Activated CD4-positive, alpha-beta memory T cell treated with anti-CD3 and anti-CD28 coated beads for 36 hours (primary cell): ENCODE measurements at places on chromosomes 4 and X. TPM values are rescaled to one million over a fixed set of nuclear protein-coding genes. Genes with fewer than 3 reads are reported as not detected.

DNA sequence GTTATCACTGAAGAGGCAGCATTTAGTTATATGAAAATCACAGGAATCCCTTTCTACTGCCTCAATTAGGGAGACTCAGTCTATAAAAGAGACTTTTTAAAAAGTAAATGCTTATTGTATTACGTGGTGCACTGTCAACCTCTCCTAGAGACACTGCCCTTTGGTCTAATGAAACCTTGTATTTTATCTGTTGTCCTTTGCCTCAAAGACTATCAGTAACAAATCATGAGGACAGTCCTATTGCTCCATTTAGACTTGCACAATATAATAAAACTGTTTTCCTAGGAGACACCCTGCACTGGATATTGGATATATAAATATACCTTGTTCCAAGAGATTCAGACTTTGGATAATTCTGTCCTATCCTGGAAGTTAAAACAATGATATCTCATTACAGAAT, 34.2 kb downstream of the VCX3A start:
- no peak for DNase-seq

DNA sequence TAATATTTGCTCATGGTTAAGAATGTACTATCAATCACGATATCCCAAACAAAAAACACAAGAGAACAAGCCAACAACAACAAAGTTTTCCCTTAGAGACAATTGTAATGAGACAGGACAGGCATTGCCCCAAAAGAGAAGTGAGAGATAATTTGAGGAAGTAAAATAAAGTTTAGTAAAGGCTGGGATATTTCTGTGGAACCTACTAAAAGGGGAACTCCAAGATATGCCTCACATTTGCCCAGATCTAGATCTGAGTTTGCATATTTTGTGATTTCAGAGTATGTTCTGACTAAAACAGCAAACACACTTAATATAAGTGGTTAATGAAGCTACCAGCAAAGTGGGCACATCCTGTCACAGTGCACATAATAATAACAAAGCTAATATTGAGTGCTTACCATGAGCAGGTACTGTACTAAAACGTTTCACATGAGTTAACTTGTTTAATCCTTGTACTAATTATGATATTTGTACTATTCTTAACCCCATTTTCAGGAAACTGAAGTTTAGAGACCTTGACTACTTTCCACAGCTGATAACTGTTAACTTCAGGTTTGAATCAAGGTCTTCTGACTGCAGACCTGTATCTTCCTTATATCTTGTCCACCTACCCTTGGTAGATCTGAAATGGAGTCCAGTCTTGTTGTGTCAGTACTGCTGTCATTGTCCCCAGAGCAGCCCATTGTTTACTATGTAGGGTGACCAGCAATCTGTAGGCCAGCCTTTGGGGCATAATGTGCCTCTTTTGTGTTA, 26.0 kb upstream of the BMP2K start:
- DNase-seq: no peak

DNA sequence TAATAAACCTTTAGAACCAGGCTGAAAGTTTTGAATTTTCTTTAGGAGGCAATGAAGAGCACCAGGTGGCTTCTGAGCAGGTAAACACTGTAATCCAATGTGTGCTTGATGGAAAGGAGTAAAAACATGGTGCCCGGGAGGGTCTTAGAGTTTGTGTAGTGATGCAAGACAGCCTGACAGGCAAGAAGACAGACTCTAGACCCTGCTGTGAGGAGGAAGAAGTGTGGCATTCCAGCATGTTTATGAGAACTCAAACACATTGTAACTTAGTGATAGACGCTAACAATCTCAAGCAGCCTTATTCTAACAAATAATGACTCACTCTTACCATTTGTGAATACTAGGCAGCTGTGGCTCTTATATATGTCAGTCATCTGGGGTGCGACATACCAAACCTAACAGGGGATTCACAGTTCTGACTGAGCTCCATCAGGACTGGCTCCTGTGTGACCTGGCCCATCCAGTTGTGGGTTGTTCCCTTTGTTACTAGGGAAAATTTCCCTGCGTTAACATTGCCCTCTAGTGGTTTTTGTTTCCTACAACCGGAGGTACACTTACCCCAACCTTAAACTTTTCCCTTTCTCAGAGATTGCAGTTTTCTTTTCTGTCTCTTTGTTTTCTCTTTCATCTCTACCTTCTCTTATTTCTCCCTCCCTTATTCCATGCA, 53.8 kb downstream of the VSIG4 start:
- DNase-seq: peak; percentile 64

- peak; percentile 9 for DNase-seq
Observed at GRCh38 chrX:68018248-68019203, 414.8 kb downstream of the OPHN1 start.

DNA sequence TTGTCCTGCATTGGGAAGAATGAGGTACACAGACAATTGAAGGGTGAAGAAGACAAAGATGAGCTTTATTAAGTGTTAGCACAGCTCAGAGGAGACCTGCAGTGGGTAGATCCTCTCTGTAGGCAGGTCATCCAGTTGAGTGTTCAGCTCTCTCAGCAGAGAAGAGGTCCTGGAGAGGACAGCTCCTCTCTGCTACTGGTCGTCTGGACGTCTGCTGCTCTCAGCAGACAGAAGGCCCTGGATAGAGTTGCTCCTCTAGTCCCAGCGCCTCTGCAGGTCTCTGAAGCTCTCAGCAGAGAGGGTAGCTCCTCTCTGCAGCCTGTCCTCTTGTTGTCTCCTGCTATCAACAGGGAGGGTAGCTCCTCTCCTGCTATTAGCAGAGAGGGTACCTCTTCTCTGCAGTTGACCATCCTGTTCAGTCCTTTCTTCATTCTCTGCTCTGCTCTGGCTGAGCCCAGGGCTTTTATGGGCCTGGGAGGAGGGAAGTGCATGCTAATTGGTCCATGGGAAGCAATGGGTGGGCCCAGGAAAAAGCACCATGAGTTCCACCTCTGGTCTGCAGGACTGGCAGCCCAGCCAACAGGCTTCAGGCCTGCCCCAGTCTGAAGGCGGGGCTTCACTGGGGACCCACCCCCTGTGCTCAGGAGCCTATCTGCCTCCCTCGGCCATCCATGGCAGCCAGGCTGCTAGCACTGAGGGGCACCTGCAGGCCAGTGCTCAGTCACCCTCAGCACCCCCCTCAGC, 54.1 kb upstream of the IBSP start:
- no peak for DNase-seq

- no peak for DNase-seq
Observed at GRCh38 chr4:182265881-182266280, 22.7 kb downstream of the TENM3 start.

DNA sequence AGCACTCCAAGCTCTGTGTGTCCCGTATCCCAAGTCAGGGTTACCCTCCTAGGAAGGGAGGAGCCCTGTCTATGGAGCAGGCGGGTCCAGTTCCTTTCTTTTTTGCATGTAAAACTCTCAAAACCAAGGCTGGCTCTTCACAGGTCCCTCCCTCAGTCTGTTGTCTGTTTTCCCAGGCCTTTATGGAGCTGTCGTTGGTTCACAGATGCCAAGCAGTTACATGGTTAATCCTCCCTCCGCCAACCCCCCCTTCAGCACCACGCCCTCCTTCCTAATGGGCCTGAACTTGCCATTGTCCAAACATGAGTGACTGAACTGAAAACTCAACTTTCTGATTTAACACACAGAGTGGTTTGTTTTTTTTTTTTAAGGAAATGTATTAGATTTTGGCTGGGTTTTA, 148.3 kb downstream of the STOX2 start:
- no peak for DNase-seq

DNA sequence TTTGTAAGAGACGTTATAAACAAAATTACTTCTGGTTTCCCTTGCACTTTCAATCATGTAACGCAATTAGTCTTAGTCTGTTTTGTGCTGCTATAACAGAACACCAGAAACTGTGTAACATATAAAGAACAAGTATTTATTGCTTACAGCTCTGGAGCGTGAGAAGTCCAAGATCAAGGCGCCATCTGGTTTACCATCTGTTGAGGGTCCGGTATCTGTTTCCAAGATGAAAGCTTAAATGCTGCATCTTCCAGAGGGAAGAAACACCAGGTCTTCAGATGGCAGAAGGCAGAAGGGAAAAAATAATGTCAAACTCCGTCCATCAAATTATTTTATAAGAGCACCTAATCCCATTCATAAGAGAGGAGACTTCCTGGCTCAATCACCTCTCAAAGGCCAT, 474.1 kb downstream of the PDGFC start:
- DNase-seq: no peak

DNA sequence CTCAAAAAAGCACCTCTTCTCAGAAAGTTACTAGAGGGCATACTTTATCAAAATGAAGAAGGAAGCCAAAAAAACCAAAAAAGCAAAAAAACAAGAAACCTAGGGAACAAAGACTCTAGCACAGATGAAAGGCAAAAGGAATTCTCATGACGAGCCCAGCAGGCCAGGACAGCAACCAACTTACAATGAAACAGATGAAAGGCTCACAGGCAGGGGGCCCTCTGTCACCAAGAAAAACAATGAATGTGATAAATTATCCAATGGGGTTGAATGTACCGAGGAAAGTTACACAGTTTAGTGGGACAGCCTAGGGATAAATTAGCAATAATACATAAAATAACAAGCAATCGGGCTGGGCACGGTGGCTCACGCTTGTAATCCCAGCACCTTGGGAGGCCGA, 79.0 kb downstream of the GPR82 start:
- DNase-seq: no peak

- DNase-seq: no peak
Observed at GRCh38 chrX:3768881-3769280, 55.4 kb upstream of the PRKX start.

DNA sequence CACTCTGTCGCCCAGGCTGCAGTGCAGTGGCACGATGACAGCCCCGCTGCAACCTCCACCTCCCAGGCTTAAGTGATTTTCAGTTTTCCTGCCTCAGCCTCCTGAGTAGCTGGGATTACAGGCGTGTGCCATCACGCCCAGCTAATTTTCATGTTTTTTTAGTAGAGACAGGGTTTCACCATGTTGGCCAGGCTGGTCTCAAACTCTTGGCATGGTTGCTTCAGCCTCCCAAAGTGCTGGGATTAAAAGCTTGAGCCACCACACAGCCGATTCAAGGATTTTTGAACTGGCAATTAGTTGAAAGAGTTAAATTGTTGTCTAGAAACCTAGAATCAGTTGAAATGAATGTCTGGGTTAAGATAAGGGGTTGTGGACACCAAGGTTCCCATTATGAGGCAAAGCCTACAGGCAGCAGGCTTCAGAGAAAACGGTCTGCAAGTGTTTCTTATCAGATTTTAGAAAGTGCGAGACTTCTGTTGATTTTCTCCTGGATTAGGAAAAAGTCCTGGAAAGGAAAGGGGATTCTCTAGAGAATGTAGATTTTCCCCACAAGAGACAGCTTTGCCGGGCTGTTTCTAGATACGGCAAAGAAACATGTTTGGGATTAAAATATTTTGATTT, 8.3 kb upstream of the CCNI start:
- no peak for DNase-seq

- no peak for DNase-seq
Observed at GRCh38 chrX:113802837-113803236, 781.0 kb upstream of the HTR2C start.

DNA sequence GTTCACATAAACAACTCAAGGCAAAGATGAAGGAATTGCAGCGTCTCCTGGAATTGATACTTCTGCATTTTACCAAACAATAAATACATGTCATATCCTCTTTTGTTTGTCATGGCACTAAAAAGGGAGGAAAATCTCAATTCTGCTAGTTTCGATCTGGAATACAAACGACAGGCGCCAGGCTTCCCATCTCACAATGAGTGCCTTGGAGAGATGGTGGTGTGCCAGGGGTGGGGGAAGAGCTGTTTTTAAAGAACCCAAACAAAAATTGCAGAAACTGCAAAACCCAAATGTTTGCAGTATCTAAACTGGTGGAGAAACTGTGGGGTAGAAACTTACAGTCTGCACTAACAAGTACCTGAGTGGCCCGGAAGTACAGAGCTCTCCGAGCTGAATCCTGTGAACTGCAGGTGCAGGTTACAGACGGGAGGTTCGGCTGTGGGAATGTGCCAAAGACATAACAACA, 53.0 kb upstream of the KLF3 start:
- DNase-seq: no peak

GRCh38 chrX:42109428-42109827, 186.1 kb upstream of the CASK start:
- no peak for DNase-seq

- DNase-seq: no peak
Observed at GRCh38 chr4:151786158-151786495, 25.3 kb upstream of the GATB start.

GRCh38 chrX:101394372-101394771, 3.6 kb downstream of the RPL36A start:
- DNase-seq: no peak

DNA sequence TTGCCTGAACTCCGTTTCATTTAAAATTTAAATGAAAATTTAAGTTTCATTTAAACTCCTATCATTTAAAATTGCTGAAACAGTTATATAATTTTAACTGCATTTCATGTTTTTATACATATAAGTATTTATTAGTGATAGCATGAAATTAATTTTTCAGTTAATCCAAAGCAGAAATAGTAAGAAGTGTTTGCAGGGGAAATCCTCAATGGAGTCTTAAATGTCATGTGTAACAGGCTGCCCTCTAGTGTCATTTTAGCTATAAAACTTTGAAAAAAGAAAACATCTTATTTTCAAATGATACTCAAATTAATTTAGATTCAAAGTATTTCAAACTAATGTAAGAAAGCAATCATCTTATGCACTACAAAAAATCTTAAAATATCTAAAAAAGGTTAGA, 27.2 kb downstream of the TAPT1 start:
- DNase-seq: no peak

- DNase-seq: no peak
Observed at GRCh38 chr4:21203416-21203815, 503.2 kb downstream of the PACRGL start.

DNA sequence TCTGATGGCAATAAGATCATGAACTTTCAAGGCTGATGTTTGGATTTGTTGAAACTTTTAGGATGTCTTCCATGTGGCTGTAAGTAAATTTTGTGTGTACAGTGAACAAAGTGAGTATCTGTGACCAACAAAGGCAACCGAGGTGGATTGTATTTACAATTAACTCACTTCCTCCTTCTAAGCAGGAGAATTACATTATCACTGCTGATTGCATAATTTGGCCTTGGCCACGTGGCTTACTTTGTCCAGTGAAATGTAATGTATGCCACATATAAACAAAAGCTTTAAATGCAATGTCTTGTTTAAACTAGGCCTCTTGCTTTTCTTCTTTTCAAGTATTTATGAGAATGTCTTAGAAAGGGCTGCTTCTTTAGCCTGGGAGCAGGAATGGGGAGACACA, 66.3 kb upstream of the MAD2L1 start:
- no peak for DNase-seq

GRCh38 chrX:71118032-71118984, at the start of gene MED12:
MED12 (plus strand) TSS chrX:71118596; CDS start chrX:71118755, 159 bp downstream.
- DNase-seq: peak; percentile 90

- peak; percentile 8 for DNase-seq
Observed at GRCh38 chrX:151722241-151722846, 6.5 kb downstream of the FATE1 start.

- DNase-seq: no peak
Observed at GRCh38 chr4:149095811-149096210, 653.6 kb upstream of the NR3C2 start.

ODAM gene
- total RNA-seq: not detected

AMER1 gene
- 2.5 TPM for total RNA-seq

ENPP6 gene
- 0.29 TPM for total RNA-seq

BRS3 gene
- total RNA-seq: not detected

TRIML2 gene
- not detected for total RNA-seq

PRICKLE3 gene
- total RNA-seq: 20.1 TPM

GABRG1 gene
- not detected for total RNA-seq

TKTL2 gene
- total RNA-seq: not detected

MAGEA6 gene
- not detected for total RNA-seq

CXorf49 gene
- total RNA-seq: not detected

NDNF gene
- not detected for total RNA-seq

GPR119 gene
- not detected for total RNA-seq

METAP1 gene
- total RNA-seq: 61.1 TPM

RPL34 gene
- total RNA-seq: 1,658 TPM

SERPINA7 gene
- not detected for total RNA-seq
